ENCODE measurements at places on chromosomes 2 and 18.
A peak's percentile ranks its signal among the peaks of the same experiment; 100 is the strongest.

DNA sequence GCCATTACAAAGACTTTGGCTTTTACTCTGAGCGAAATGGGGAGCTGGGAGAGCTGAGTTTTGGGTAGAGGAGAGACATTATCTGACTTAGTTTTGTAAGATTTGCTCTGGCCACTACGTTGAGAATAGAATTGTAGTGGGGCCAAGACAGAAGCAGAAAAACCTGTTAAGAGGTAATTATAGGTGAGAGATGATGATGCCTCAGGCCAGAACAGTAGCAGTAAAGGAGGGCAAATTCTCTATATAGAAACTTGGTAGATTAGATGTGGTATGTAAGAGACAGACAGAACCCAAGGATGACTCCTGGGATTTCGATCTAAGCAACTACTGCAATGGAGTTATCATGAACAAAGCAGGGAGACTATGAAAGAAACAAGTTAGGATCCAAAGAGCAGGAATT, 17.4 kb upstream of the CREB1 start:
- DNase-seq = no peak

DNA sequence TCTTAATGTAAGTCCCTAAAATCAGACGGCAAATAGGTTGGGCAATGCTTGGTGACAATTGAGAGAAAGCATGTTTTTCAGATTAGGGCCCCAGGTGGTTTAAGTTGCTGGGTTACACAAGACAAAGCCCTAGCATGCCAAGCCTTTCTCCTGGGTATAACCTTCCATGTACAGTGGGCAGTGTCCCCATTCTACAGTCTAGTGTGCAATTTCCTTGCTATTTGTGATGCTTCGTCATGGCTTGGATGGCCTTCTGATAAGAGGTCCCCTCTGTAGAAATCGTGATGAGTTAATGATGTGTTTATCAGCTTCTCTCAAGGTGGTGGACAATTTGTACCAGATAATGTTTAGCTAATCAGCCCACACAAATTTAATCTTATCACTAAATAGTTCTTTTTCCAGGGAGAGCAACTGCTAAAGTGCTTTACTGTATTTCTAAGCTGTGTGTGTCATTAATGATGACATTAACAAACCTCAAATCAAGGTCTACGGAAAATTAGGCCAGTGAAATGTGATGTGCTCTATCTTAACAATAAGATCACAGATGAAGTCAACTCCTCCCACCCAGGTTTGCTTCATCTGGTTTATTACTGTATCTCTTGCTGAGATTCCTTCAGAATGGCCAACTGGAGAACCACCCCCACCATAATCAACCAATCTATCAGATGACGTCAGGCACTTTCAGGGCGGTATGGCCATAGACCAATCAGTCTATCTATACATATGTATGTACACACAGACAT, 61.7 kb downstream of the PLB1 start:
- DNase-seq = no peak

DNA sequence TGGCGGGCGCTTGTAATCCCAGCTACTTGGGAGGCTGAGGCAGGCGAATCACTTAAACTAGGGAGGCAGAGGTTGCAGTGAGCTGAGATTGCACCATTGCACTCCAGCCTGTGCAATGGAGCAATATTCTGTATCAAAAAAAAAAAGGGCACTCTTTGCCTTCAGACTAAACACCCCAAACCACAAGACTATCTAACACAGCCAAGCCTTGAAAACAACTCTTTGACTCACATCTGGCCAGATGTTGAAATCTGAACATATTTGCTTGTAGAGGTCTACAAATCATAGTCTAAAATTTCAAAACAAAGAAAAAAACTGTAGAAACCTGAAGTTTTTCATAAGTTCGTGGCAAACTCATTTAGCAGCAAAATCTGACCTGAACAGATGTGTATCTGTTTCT, 94.9 kb downstream of the FAM161A start:
- DNase-seq = no peak

DNA sequence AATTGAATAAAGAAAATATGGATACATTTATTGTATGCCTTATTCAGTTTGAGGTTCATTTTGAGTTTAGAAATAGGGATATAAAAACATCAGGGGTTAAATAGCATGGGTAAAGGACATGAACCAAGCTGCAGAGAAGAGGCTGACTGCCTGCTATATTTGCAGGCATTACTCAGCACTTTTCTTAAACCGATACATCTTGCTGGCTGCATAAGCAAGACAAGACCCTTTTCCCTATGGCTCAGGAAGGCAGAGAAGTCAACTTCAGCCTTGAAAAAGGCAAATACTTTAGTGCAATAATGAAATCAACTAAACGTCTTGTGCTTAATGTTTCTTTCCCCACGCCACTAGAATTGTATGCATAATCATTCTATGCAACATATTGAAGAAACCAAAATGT, 36.4 kb downstream of the SCN1A start:
- no peak for DNase-seq

- no peak for DNase-seq
Measured at GRCh38 chr2:63580651-63581297, 7.5 kb downstream of the WDPCP start.

DNA sequence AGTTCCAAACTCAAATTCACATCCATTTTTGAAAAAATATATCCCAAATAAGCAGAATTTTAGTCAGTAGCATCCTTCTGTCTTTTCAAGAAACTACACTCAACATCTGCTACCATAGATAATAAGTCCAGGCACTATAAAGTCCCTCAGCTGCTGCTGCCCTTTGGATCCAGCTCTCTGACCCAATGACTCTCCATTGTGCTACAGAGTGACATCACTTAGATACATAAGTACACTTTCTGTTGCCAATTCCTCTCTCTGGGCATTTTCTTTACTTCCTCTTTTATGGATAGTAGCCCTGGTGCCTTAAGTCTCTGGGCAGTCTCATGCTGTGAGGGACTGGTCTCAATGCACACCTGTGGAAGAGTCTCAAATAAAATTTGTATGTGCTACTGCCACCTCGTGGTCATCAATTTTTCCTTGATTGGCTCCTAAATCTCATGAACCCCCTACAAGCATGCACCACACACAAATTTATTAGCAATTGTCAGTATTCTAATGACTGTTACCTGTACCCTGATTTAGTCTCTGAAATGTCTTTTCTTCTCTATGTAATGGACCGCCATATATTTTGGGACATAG, 219.2 kb downstream of the LRP1B start:
- DNase-seq = no peak

- DNase-seq = no peak
Measured at GRCh38 chr18:67131498-67131897, 385.0 kb downstream of the DSEL start.

DNA sequence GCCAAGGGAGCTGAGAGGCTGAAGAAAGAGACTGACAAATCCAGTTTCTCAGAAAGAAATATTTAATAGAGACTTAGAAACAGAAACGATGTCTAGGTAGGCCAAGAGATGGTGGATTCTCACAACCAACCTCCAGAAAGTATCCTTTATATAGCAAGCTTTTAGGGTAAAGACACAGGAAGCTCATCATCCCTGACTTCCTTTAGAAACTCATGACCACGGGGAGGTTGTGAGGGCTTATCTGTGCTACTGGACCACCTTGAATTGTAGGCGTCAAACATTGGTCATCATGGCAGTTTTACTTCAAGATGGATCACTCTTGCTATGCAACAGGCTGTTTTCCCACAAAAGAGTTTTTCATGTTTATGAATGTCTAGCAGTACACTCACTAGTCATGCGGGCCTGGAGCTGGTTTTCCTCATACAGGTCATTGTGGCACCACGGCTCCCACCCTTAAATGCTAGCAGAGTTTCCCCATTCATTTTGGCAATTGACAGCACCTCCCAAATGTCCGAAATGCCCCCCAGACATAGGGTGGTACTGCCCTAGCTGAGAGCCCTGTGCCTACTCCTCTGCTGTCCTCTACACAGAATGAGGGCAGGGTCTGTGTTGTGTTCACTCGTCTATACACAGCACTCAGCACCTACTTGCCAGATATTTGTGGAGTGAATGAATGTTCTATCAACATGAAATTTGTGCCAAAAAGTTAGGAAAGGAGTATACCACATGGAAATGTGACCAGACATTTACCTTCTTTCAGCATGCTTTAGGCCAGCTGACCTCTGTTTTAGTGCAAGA, 89.0 kb downstream of the TMEM247 start:
- no peak for DNase-seq

DNA sequence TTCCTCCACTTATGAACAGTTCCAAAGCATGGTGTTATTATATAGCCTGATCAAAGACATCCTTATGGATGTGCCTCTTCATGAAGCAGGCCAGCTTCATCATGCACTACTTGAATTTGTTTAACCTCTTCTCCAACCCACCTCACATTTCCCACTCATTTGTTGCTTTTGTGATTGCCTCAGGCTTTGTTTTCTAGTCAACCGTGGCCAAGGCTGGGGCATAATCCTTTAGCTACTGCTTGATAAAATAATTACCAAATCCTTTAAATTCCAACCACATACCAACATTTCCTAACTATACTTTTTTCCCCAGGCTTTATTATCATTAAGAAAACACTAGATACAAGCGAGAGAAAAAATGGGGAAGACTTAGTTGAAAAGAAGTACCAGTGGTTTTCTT, 39.6 kb upstream of the SCN1A start:
- DNase-seq = no peak

DNA sequence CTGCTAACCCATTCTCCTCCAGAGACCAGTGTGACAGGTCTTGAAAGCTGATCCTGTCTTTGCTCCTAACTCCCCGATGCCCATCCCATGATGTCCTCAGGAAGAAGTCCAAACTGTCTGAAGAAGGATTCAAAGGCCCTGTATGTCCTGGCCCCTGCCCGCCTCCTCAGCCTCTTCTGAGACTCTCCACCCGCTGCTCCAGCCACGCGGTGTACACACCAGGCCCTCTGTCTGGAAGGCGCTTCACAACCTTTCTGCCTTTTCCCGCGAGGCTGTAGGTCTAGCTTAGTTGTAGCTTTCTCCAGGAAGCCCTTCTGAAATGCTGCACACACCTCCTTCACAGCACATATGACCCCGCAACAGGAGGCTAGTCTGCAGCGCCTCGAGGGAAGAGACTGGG, 23.5 kb upstream of the CRYBA2 start:
- DNase-seq = no peak

DNA sequence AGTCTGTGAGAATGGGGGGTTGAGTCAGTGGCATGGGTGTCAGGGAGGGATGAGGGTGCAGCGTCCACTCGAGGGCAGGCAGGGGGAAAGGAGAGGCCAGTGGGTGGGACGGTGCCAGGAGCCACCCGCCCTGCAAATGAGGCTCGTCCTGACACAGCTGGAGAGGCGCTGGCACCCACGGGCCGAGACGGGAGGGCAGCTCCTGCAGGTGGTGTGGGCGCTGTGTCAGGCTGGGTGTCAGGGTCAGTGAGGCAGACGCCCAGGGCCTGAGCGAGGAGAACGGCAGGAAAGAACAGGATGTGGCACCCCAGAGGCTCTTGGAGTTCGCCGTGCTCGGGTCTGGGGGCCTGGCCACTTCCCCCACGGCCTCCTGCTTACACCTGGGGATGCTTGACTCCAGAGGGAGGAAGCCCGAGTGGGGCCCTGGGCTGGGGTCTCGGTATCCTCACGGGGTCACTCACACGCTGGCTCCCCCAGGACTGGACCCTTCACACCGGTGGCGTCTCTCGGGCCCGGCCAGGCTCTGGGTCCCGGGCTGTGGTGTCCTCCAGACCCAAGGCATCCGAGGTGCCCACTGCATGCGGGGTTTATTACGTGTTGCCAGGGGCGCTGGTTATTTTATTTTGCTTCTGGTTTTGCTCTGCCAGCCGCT, 130.5 kb upstream of the CTDP1 start:
- no peak for DNase-seq

GRCh38 chr2:96146153-96146880, 1.1 kb upstream of the DUSP2 start:
- DNase-seq = peak; percentile 72

DNA sequence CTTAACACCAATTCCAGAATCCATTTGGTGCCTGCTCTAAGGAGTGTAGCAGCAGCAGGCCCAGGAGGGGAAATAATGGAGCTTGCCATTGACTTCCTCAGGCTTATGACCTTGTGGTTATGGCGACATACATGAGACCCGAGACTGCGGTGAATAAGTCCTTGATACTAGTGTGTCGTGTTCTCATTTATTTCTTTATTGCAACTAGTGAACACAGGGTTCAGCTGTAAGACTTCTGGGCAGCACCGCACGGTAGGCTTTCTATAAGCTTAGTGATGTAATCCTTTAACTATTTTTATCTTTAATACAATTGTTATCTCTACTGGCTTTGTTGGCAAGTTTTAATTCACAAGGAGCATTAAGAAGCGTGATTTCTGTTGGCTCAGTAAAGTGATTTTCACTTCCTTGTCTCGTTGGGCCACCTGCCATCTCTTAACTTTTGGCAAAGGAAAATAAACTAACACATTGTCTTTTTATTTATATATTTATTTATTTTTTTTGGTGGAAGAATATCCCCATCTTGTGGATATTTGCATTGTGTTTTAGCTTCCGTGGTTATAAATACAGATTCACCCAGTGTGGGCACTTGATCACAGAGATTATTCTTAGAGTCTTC, 139.8 kb downstream of the LTBP1 start:
- DNase-seq = no peak

DNA sequence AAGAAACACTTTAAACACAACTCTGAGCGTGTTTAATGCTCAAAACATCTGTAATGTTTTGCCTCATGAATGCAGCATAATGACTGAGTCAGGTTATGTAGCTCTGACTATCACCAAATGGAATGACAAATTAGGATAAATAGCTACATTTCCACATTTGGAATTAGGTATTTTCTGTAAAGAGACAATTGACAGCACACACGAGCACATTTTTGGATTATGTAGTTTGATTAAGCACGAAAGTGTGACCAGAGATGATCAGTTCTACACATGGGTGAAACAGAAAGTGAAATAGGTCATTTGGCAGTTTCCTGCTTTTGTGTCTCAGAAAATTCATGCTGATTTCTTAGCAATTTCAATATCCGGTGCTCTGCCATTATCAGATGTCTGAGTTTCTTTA, 29.0 kb downstream of the LPIN1 start:
- DNase-seq = no peak

GRCh38 chr2:227515742-227516141, 43.8 kb downstream of the AGFG1 start:
- DNase-seq = no peak

- DNase-seq = no peak
Measured at GRCh38 chr18:62493033-62493862, 29.6 kb upstream of the ZCCHC2 start.

DNA sequence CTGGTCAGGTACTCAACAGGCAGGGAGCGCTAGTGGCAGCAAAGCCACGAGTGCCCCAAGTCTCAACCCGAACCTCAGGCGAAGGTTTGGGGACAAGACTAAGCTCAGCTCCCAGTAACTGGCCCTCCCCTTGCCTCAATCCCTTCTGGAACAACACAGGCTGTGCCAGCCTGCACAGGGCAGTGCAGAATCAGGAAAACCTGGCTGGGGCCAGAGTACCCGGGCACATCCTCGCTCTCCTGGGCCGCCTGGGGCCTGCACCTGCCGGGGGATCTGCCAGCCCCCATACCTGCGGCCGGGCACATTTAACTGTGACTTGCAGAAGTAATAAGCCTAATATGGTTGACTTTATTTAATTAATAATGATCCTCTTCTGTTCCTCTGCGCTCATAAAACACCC, 60.6 kb downstream of the GBX2 start:
- no peak for DNase-seq

DNA sequence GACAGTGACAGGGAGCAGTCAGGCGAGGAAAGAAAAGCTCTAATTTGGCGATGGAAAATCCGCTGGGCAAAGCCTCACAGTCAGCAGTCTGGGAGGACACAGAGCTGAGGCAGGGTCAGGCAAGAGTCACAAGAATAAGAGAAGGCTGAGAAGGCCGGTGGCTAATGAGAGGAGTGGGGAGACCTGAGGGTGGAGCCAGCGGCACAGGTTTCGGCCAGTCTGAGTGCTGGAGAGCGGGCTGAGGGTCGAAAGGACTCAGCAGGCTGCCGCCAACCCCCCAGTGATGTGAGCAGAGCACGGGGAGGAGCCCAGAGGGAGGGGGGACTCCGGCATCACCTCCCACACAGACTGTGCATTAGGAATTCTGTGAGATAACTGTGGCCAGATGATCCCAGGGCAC, 500.6 kb upstream of the MYT1L start:
- DNase-seq = no peak
